ENCODE measurements at places on chromosomes 7 and 10.

GRCh38 chr10:90530521-90530920 is 327.3 kb downstream of the HTR7 start:
- no peak for DNase-seq

GRCh38 chr7:140541513-140542227 is 62.4 kb upstream of the MKRN1 start:
- DNase-seq = peak; percentile 84

GRCh38 chr7:157520249-157520648 is 183.4 kb downstream of the DNAJB6 start:
- DNase-seq = peak; percentile 1

GRCh38 chr7:129498021-129498420 is 4.3 kb upstream of the SMKR1 start:
- DNase-seq = no peak

GRCh38 chr7:150367677-150368095 is 936 bp upstream of the REPIN1 start:
- DNase-seq = no peak

GRCh38 chr10:80528185-80528700 is 9.5 kb upstream of the SH2D4B start:
- DNase-seq = no peak

- DNase-seq = no peak
Observed at GRCh38 chr10:11832042-11832441, 8.9 kb downstream of the PROSER2 start.

GRCh38 chr10:17427201-17427600 is 27.2 kb downstream of the ST8SIA6 start:
- no peak for DNase-seq

DNA sequence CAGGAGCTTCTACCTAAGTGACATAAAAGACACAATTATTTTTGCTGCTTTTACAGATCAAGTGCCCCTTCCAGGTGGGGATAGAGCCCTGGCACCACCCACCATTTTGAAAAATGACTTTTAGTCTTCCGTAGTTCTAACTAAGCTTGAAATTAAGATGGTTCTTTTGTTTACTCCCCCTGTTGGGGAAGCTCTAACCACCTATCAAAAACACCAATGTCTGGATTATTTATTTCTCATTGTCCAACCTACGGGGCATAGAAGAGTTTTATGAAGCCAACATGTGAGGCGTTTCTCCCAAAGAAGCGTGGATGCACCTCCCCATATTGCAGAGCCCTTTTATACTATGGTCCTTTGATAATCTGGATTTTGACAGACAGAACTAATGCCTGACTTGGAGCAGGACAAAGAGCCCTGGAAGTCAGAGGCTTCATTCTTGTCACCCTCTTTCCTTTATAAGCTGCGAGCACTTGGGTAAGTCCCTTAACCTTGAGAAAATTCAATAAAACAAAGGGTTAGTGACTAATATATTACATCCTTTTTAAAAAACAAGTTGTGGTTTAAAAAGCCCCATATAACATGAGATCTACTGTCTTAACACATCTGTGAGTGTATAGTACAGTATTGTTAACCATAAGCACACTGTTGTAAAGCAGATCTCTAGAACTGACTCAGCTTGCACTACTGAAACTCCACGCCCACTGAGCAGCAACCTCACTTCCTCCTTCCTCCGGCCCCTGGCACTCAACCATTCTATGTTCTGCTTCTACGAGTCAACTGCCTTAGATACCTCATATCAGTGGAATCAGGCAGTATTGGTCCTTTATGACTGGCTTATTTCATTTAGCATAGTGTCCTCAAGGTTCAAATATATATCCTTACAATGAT is 67.5 kb downstream of the ATXN7L1 start:
- no peak for DNase-seq

DNA sequence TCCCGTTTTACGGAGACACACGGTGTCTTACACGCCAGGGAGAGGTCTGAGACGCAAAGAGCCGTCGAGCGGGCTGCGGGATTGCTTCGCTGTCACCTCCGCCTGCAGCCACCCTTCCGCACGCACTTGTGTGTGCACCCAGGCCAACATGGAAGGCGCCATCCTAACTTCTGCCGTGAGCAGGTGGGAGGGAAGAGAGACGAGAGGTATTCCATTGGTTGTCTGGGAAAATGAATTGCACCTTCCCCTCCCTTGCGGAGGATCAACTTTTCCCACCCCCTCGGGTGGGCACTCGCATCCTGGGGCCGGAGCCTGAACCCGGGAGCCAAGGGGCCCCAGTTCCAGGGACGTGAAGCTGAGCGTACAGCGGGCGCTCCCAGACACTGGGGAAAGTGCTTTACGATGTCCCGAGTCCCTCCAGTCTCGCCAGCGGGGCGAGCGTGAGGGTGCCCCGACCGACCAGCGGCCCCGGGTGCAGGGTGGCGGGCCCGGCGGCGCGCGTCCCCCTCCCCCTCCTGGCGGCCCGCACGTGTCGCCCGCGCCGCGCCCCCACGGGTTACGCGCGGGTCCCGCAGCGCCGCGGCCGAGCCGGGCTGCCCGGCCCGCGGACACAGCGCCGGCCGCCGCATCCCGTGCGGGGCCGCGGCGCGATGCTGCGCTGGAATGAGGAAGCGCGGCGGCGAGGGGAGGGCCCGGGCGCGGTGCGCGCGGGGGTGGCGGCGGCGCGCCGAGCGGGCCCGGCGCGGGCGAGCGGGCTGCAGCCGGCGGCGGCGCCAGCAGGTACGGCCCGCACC is 984 bp upstream of the IKZF1 start:
- no peak for DNase-seq

GRCh38 chr7:28410628-28411531 is 1.4 kb upstream of the CREB5 start:
- DNase-seq = no peak

DNA sequence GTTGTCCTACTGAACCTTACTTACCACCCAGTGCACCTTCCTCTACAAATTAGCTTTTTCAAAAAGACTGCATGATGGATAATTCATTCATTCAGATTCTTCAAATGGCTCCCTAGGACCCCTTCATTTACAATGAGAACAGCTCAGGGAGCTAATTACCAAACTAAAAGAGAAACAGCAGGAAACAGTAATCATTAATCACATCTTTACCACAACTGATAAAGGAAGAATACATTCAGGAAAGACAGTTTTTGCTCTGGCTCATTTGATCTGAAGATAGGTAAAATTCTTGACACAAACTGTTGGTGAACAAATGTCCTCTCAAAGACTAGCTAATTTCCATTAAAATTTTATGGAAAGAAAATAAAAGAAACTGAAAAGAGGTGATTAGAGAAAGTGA is 1652.7 kb upstream of the LRRTM3 start:
- no peak for DNase-seq

- no peak for DNase-seq
Observed at GRCh38 chr10:7082967-7083366, 327.9 kb downstream of the SFMBT2 start.

DNA sequence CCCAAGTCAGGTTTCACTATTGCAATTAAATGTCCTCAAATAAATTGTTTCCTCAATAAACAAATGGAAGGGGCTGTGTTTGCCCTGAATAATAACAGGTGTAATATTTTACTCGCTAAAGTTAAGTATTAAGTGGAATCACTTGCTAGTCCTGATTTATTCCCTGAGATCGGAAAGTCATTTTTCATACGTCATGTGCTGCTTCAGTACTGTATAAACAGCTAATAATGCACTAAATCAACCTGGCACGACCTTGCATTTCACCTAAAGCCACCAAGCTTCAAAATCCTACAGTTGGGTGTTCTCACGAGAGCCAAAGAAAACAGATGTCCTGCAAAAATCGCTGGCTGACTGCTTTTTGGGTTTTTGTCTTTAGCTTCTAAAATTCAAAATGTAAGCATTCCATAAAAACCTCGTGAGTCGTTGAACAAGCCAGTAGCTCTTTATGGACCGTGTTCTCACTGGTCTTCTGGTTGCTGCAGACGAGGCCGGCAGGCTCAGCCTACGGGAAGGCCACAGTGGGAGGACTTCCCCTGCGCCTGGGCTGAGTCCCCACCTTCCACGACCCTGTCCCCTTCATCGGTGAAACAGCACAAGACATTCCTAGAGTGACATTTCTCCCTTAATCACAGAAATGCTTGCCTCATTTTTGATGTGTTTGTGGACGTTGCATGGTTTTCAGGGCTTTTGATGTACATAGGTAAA is 17.9 kb upstream of the MNX1 start:
- no peak for DNase-seq

GRCh38 chr10:92125144-92125543 is 165.7 kb downstream of the CPEB3 start:
- no peak for DNase-seq

DNA sequence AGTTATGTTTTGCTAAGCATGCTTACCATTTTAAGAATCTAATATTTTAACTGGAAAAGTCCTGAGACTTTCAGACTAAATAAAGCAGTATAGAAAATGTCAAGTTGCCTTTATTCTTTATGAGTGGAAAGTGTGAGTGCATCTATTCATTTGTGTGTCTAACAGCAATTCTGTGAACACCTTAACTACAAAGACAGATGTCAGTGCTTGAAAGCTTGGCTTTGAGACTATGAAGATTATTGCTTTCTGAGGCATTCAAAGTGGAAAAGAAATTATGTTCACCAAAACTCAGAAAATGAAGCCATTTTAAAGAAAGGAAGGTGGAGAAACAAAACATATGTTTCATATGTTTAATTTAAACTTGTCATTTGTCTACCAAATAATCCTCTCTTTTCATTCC is 294.5 kb upstream of the SEMA3C start:
- DNase-seq = no peak

- no peak for DNase-seq
Observed at GRCh38 chr10:86698207-86698940, 30.1 kb downstream of the LDB3 start.

- DNase-seq = no peak
Observed at GRCh38 chr10:114068054-114068707, 24.5 kb downstream of the ADRB1 start.

DNA sequence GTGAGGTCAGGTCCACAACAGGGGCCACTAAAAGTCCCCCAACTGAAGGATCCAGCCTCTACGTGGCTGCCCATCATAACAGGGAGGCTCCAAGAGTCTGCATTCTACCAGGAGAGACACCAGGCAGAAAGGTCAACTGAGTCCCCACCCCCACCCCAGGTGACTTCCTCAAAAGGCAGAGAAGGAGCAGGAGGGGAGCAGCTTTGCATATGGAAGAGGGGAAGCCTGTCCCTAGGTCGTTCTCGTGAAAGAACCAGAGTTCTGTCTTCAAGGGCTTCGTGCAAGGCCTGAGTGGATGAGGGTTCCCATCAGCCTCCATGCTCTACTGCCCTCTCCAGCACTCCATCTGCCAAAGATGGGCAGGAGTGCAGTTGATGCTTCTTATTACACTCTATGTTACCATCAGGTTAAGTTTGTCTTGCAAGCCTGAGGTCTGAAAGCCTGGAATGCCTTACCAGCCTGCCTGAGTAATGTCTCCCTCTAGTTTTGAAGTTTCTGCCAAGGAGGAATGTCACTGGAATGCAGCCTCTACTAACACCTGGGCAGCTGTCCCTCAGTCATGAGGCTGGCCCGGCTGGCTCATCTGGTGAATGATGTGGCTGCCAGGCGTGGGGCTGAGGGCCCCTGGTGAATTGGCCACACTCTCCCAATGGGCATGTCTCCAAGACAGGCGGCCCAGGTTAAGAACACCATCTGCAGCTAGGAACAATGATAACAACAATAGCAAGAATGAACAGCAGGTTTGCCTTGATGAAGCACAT is 54.3 kb upstream of the SMNDC1 start:
- DNase-seq = no peak

DNA sequence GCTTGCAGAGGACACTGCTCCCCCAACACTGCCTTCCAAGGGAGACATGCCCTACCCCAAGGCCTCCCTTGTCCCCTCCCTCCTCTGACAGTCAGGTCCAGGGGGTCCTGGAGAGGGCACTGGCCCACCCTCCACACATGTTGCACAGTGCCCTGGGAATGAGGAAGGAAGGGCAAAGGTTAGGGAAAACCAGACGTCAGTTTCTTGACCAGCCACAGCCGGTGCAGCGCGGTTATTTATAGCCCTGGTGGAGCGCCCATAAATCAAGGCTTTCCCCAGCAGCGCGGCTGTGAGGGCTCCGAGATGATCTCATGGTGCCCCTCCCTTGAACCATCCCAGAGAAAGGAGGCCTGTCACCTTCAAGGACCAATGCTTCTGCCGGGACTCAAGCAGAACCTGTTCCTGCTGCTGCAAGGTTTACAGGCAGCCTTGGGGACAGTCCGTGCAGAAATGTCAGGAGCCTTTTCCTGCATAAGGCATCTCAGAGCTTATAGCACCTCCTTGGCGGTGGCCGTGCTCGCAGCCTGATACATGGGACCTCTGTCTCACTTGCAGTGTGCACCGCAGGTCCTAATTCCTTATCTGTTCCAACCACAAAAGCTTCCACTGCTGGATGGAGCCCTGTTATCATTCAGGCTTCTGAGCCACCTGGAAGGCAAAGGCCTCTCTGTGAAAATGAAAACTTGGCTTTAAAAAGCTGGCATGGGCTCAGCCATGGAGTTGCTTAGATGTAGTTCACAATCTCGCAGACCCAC is 127.3 kb downstream of the LHPP start:
- no peak for DNase-seq

Measured in HAP-1 (cell line).